ENCODE measurements at places on chromosomes 1 and 21.

DNA sequence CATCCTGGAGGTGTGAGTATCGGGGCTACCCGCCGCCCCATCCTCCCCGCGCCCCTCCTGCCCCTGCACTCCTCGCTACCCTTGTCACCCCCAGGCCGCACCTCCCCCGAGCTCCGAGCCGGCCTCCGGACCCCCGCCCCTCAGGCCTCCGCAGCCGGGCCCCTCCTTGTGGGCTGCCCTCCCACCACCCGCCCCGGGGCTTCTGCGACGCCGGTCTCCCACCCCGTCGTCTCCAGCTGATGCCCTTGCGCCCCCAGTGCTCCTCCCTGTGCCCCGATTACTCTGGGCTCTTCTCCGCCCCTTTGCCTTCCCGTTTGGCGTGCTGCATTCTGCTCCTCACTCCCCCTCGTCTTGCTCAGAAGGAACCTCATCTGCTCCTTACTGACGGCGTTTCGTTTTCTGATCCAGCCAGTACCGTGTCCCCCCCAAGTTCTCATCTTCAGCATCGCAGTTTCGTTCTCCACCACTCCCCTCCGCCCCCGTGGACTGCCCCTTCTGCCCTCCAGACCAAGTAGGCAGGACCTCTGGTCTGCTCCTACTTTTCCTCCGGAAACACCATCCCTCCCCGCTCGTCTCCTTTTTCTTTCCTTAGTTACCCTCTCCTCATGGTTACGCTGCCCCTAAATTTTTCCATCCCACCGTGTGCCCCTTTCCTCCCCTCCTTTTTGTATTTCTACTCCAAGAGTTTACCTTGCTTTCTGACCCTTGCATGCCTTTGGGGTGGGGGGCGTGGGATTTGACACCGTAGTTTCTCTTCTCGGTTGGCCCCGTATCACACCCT lies 841 bp downstream of the SNX27 start:
- DNase-seq: no peak

- no peak for DNase-seq
These were observed 26.8 kb downstream of the VANGL1 start for GRCh38 chr1:115668579-115668978.

DNA sequence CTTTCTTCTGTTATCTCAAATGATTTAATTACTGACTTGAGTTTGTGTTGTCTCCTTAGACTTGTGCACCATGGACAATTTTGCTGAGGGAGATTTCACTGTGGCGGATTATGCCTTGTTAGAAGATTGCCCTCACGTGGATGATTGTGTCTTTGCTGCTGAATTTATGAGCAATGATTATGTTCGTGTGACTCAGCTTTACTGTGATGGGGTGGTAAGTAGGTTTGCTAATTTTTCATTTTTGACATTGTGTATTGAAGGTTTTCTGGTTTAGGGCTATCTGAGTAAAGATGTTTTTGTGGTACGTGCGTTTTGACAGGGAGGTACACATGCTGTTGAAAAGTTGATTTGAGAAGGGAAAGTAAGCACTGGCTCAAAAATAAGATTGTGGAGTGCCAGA lies 14.1 kb downstream of the TTC3 start:
- DNase-seq: no peak

DNA sequence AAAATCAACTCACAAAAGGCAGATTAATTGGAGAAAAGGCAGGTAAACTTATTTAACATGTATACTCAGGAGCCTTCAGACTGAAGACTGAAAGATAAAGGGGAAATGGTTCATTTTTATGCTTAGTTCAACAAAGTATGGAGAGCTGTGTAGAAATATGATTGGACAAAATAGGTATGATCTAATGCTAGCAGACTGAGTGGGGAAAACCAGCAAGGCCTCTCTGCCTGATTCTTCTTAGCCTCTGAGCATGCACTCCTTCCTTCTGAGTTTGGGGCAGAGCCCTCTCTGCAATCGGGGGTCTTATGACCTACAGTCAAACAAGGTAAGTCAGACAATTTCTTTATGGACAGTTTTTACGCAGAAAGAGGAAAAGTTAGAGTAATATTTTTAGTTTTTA lies 38.8 kb upstream of the SUCO start:
- no peak for DNase-seq

DNA sequence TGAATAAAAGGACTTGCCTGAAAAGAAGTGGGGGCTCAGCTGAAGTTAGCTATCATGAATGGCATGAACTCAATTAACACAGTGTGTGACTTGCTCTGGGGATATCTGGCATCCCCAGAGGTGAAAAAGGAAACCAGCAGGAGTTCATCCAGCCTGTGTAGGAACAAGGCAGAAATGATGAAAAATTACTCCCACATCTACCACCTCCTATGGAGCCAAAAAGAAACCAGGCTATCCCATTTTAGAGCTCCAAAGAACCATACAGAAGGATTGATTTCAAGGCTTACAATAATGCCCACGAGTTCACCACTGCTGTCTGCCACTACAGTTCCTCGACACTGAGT lies 25.3 kb downstream of the TP53BP2 start:
- DNase-seq: no peak

GRCh38 chr1:233025567-233025966 lies 75.2 kb downstream of the NTPCR start:
- no peak for DNase-seq

All from GOT3 (cell line).